Bronchial epithelial cell (primary cell): ENCODE measurements at places on chromosomes 12 and 14. TPM values are rescaled to one million over a fixed set of nuclear protein-coding genes. Genes with fewer than 3 reads are reported as not detected.

The PROX2 gene
- not detected in 2 replicates for total RNA-seq

The CD27 gene
- not detected in 2 replicates for total RNA-seq

The DHRS2 gene
- total RNA-seq, result not detected in 2 replicates

The RERGL gene
- total RNA-seq, result not detected in 2 replicates

The NYNRIN gene
- 2.0 and 2.6 TPM in 2 replicates for total RNA-seq
